ENCODE measurements at places on chromosomes 12 and 14.

GRCh38 chr12:3732901-3733300 is 20.0 kb downstream of the CRACR2A start:
- DNase-seq: no peak

- no peak for DNase-seq
Observed at GRCh38 chr12:90816353-90817089, 138.5 kb downstream of the CCER1 start.

DNA sequence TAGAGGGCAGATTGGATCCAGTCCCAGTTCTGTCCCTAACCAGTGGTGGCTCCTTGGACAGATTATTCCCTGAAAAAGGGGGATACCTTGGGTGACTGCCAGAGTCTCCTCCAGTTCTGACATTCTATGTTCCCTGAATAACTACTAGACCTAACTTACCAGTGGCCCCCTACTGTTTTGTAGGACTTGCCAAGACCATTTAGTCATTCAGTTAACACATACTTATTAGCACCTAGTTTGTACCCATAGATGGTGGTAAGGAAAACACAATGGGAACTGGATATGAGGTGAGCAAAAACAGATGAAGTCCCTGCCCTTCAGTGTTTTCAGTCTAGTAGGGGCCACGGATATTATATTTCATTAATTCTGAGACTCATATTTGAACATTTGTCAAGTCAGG is 3.5 kb downstream of the PRPF40B start:
- no peak for DNase-seq

DNA sequence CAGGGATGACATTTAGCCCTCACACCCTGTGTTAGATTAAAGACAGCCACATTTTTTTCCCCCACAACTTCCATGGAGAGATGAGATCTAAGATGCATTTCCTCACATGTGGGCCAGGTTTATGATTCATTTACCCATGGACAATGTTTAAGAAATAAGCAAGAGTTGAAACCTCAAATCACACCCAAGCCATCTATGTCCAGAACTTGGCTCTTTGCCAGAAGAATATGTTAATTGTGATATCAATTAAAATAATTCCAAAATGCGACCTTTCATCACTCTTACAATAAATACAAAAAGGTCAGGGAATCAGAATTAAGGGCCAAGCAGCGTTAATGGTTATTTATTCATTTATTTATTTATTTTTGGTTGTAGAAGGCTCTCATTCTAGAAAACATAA is 1376.9 kb upstream of the TMEM132C start:
- DNase-seq: no peak

- no peak for DNase-seq
Observed at GRCh38 chr12:6226679-6227051, 26.5 kb downstream of the CD9 start.

DNA sequence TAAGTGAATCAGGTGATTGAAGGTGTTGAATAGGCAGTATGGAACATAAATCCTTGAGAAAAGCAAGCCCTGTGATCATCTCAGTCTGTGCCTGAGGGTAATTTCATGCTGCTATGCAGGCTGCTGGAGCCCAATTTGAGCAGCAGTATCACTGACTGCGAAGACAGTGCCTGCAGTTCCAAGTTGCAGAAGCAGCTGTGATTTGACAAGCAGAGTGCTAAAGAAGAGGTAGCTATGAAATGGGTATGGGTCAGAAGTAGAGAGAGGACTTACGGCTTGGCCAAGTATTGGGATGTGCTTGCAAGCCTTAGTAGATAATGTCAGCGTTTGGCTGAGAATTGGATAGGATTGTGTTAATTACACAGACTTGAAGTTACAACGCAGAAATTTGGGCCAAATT is 22.5 kb downstream of the PIK3C2G start:
- no peak for DNase-seq

DNA sequence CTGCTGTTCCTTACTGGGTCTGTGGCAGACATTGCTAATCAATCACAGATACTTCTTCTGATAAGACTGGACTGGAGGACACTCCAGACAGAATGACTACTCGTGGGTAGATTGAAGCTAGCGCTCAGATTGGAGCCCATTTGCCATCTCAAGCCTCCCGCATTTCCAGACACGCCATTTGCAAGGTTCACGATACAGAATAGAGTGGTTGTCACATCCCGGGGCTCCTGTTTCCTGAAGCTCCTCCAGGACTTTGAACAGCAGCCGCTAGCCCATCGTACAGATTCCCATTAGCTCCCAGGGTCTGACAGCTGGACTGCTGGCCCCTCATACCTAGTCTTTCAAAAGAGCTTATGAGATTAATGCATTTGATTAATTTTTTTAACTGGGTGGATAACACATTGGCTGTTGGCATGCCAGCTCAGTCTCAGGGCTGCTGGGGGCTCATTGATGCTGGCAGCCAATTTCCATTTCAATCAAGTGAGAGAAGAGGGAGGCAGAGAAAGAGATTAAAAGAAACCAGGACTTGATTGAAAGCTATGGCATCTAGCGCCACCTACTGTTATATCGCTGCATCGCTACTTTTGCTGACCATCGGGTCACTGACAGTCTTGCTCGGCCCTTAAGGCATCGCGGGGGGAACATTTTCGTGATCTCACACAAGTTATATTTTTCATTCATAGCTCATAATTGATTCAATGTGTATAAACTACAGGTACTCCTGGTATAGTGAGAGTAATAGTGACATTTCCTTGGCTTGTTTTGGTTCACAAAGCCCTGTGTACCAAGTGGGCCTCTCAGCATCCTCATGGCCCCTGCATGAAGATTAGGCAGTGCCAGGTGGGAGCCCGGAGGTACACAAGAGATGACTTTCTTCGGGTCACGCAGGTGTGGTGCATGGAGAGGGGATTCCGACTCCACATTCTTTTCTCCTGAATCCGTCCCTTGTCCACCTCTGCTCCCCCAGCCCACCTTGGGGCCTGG is 78.6 kb downstream of the CCDC60 start:
- DNase-seq: no peak

DNA sequence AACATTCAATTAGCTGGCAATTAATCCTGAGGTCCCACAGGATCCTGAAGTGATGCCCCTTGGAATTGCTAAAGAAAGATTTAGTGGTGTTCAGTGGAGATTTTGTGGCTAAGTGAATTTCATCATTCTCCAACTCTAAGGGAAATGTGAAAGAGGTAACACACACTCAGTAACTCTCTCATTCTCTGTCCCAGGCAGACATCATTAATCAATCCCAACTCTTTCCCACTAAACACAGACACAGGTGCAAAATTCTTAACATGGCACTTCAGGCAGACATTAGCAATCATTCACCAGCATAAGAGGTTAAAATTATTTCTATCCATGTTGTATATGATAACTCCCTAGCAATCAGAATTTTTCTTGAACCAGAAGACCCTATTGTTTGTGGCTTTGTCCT is 40.2 kb downstream of the TRPV4 start:
- no peak for DNase-seq

GRCh38 chr14:105389534-105389933 is 8.8 kb upstream of the TEX22 start:
- DNase-seq: no peak

DNA sequence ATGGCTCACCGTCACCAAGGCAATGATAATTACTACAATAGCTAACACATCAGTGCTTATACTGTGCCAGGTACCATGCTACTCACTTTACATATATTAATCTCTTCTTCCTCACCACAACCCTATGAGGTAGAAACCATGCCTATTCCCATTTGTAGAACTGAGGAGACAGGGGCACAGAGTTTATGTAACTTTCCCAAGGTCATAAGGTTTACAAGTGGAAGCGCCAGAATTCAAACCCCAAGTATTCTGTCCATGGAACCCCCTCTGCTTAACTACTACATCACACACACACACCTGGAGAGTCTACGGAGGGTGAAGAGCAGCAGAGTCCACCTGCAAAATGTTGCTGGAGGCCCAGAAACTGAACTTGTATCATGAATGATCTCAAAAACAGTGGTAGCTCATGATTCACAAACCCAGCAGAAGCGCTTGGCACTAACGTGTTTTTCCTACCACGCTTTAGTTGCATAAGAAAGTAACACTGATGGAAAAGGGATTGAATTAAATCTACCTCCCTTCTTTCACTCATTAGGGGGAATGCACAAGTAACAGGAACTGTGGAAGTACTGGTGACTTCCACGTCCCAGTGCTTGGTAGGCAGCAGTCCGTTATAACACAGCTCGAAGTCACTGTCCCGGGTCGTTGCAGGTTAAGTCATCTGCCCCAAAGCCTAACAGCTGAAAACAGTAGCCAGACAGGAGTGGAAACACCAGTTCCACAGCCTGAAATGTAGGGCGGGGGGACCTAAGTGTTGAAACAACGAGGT is 2.0 kb downstream of the ITPR2 start:
- no peak for DNase-seq

DNA sequence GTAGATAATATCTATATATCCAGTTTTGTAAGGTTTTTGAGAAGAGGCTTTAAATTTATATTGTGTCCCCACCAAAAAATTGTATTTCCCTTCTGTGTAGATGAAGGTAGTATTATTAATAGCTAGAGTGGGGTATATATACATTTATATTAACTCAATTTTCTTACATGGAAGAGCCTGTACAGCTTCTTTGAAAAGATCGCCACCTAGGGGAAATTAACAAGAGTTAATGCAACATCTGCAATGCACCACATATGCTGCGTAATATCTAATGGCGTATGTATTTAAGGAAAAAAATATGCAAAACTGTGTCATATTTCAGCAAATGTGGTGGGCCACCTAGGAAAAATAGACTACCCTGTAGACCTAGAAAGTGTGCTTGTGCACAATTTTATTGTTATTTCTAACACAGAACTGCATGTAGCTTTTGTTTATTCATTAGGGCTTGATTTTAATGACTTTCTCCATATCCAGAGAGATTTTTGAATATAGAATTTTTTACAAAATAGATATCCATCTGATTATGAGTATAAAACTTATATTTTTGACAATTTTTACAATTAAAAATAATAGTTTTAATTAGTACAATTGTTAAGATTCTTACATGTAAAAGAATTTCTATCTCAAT is 14.0 kb downstream of the CCER1 start:
- DNase-seq: no peak

DNA sequence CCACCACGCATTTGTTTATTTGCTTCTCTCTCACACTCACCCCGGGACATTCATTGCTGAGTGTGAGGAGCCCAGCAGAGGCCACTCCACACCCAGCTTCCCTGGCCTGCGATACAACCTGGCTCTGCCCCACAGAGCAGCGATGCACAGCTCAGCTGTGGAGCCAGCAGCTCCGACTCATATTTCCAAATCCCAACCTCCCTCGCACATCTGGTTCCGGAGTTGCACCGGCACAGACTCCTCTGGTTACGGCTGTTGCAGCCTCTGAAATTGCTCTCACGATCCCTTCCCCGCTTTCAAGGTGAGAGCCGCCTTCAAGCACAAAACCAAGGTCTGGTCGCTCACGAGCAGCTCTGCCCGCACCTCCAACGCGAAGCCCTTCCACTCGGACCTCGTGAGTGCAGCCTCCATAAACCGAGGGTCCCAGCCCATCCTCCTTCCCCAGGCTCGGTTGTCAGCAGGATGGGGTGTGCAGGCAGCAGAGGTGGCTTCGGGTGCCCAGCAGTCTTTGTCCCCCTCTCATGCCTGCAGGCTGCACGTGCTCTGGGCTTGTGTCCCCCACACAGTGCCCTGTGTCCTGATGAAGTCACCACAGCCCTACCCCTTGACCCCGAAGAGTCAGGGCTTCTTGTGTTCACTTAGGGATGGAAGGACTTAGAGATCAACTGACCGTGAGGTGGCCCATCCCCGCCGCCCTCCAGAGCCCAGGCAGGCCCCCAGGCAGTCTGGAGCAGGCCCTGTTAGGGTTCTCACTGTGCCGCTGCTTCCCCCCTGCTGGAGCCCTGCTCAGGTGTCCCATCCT is 184.3 kb downstream of the ADGRD1 start:
- DNase-seq: no peak

DNA sequence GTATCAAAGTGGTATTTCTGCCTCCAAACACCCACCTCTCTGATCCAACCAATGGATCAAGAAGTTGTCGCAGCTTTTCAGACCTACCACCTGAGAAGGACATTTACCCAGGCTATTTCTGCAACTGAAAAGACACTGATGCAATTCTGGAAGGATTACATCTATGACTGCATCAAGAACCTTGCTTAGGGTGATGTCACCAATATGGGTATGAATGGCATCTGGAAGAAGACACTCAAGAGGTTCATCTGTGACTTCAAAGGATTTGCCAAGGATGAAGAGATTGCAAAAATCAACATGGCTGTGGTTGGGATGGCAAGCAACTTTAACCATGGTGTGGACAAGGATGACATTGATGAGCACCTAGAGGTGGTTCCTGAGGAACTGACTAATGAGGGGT is 154.2 kb downstream of the PCNX1 start:
- DNase-seq: no peak

DNA sequence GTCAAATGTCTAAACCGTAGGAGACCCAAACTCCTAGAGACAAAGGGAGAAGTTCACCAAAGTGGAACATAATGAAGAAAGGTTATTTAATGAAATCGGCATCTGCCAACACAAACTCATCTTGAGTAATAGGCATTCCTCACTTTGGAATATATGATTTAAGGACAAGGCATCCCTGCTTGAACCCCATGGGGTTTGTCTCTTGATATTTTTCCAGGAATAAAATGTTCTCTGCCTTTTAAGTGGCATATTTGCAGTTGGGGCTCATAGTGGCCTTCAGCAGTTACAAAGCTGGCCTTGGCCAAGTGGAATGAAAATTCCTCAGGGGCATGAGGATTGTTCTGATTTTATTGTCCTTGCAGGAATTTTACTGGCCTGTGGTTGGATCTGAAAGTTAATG is 7.1 kb downstream of the POP5 start:
- no peak for DNase-seq

DNA sequence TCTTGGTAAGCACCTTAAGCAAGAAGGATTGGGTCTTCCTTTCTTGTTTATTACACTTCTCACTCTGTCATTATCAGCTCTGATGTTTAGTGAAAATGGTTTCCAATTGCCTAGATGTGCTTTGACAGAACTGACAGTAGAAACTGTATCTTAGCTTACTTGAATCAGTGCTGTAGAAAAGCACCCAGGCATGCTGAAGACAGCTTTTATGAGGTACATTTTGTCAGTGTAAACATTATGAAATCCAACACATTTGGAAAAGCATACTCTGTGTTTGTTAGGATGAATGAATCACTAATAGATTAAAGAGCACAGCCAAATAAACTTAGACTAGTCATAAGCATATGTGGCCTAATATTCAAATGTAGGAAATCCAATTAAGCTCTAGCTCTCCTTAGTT is 290.2 kb upstream of the NPAS3 start:
- no peak for DNase-seq
